ENCODE measurements at places on chromosomes 11 and 22.
A peak's percentile ranks its signal among the peaks of the same experiment; 100 is the strongest.

GRCh38 chr22:43553451-43554258 is 141.8 kb downstream of the MPPED1 start:
- no peak for DNase-seq

DNA sequence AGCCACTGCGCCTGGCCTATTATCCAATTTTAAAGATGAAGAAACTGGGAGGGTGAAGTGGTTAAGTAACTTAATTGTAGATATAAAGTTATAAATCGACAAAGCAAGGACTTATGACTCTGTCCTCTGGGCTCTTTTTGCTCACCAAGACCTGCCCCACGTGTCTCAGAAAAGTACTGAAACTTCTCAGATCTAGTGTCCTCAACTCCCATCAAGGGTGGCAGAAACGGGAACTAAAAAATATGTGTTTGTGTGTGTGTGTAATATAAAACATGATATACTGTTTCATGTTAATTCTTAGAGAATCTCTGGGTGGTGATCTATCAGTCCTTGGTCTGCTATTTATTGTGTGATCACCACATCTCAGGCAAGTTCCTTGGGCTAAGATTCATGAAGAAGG is 104.9 kb downstream of the GAB2 start:
- DNase-seq = peak; percentile 36

- no peak for DNase-seq
Measured at GRCh38 chr11:37422511-37422910, 824.5 kb upstream of the RAG2 start.

- DNase-seq = no peak
Measured at GRCh38 chr11:93324500-93324899, 6.0 kb upstream of the DEUP1 start.

DNA sequence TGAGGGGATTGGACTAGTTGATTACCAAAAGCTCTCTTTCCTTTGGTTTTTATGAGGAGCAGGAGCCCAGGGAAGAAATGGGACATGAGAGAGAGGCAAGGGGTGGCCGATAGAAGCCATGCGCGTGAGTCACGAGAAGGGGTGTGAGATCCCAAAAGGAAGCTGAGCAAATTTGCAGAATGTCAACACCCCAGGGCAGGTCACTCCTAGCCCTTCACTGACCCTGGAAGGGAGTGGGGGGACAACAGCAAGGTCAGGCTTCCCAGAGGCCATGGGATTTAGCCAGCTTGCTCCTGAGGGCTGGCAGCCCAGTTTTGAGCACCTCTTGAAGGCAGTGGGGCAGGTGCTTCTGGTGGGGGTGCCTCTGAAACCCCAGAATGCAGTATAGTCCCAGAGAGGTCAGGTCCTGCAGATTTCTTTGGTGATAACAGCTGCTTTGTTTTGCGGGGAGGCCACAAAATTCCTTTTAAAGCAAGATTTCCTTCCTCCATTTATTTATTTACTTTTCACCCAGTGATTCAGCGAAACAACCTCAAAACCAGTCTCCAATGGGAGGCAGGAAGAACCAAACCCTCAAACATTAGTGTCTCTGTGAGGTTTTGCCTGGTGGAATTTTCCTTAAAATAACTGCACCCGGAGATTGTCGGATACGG is 40.1 kb upstream of the TIMP3 start:
- no peak for DNase-seq

DNA sequence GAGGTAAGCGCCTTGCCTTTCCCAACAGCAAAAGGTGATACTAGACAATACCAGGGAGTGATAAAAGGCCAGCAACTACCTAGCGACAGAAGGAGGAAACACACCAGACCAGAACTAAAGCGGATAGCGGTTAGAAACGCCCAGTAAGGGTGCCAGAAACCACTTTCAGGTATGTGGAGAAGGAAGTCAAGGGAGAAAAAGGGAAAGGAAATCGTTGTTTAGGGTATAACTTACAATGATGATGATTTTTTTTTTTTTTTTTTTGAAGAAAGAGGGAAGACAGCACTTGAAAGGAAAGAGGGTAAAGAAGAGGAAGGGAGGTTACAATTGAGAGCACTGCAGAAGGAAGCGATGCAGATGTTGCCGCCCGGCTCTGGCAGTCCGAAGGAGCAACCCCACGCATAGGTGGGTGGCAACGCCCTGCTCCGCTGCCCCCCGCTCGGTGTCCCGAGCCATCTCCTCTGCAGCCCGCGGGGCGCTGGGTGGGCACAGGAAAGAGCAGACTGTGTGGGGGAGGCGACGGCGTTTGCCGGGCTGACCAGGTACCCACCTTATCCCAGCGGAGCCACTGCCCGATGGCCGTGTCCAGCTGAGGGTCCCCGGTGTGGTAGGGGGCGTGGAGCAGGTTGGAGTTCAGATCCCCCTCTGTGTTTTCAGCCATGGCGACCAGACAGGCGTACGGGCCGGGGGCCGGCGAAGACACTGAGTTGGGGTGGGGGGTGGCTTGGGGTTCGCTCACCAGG is 561 bp downstream of the PGM2L1 start:
- peak; percentile 46 for DNase-seq

GRCh38 chr11:95788921-95789505 is 569 bp downstream of the FAM76B start:
- peak; percentile 38 for DNase-seq

GRCh38 chr22:22569218-22569617 is 10.2 kb upstream of the PRAME start:
- no peak for DNase-seq

DNA sequence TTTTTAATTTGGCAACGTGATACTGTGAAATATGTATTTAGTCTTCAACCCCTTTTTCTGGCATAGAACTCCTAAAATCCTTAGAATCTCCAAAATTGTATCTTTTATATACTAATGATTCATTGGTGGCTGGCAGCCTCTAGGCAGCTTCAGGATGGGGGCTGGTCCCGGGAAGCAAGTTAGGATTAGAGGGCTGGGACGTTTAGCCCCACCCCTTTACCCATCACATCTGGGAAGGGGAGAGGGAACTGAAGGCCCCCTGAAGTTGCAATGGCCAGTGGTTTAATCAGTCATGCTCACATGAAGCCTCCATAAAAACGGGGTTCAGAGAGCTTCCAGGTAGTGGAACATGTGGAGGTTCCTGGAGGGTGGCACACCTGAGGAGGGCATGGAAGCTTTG is 7.1 kb downstream of the IL17RA start:
- DNase-seq = no peak

GRCh38 chr11:64759131-64759721 is 548 bp downstream of the PYGM start:
- DNase-seq = no peak

GRCh38 chr11:9138612-9139579 is 47.5 kb upstream of the SCUBE2 start:
- no peak for DNase-seq

- DNase-seq = no peak
Measured at GRCh38 chr22:47580121-47580520, 817.7 kb downstream of the TBC1D22A start.

DNA sequence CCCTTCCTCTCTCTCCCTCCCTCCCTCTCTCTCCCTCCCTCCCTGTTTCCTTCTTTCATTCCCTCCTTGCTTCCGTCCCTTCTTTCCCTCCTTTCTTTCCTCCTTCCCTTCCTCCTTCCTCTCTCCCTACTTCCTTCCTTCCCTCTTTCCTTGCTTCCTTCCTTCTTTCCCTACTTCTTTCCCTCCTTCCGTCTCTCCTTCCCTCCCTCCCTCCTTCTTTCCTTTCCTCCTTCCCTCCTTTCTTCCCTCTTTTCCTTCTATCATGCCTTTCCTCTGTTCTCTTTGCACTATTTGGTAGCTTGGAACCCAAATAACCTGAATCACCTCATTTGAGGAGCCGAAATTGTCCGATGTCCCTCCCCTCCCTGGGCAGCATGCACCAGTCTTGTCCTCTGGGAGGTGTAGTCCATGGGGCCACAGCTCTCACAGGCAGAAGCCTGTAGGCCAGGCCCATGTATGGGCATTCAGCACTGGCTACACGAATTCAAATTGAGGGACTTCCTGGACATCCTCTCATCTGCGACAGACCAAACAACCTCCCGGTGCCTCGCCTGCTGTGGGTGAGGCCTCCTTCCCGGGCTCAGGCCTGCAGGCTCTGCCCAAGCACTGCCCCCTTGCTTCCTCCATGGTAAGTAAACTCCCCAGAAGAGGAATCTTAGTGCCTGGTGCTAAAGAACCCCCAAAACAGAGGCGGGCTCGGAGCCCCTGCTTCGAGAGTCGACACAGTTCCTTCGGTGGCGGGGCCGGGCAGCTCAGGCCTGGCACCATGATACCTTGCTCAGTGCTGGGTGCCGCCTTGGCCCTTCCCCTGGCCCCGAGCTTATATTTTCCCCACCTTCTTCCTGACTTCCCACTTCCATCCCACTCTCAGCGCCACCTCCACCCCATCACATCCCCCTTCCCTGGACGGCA is 454.1 kb upstream of the CADM1 start:
- DNase-seq = no peak

GRCh38 chr11:123144707-123145106 is 50.3 kb downstream of the CLMP start:
- DNase-seq = no peak

GRCh38 chr22:45058622-45058912 is 48.8 kb upstream of the PHF21B start:
- no peak for DNase-seq

- no peak for DNase-seq
Measured at GRCh38 chr22:37288521-37288920, 6.2 kb downstream of the CYTH4 start.

DNA sequence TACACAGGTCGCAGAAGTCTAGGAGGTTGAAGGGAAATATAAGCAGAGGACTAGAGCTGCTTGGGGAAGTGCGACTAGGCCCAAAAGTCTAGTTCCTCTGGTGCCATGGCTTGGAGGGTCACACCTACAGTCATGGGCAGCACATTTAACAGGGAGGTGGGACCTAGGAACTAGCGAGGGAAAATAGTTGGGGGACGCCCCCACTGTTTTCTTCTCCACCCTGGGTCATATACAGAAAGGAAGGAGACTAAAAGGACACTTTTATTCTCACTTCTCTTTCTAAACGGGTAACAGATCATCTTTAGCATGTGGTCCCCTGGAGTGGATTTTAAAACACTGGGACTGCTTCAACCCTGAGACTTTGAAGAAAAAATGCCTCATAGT is 16.6 kb downstream of the APIP start:
- DNase-seq = no peak

GRCh38 chr11:121839781-121840180 is 276.2 kb downstream of the BLID start:
- no peak for DNase-seq

DNA sequence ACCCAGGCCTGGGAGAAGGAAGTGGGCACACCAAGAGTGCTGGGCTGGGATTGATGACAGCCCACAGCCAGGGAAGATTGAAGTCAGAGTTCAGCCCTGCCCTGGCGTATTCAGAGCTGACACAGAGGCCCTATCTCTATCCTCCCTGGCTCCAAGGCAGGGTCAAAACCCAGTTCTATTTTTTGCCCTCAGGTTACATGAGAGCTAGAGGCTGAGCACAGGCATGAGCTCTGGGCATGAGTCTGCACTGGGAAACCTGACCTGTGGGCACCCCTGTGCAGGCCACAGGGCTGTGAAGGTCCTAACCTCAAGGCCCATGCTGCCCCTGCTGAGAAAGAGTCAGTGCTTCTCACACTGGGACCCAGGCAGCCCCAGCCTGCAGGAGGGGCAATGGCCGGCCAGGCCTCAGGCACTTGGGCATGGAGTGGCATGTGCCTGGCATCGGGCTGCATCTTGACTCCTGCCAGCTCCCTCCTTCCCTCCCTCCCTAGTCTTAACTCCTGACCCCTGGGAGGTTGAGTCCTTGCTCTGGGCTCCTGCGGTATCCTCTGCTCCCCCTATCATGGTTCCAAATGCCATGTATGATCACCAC is 5.4 kb downstream of the SLC35E4 start:
- DNase-seq = no peak

DNA sequence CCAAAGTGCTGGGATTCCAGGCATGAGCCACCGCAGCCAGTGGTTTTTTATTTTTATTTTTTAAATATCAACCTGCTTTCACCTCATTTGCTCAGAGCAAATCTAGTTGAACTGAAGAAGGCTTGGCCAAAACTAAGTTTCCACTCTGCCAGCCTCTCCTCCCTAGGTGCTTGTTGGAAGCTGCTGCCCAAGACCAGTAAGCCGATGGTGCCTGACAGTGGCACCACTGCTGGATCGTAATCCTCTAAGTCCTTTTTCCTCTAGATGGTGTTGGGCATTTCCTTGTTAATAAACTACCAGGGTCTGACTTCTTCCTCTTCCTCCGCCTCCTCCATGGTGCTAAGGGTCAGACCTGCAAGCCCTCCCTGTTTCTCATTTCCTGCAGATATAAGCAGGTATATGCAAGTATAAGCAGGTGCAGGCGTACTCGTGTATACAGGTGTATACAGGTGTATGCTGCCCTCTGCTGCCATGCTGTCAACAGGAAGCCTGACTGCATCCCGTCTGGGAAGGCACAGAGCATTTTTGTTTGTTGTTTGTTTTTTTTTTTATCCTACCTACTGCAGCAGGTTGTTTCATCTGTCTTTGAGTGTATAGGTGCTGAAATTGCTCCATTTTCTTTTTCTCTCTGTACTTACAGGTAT is 1.6 kb downstream of the NADSYN1 start:
- no peak for DNase-seq

DNA sequence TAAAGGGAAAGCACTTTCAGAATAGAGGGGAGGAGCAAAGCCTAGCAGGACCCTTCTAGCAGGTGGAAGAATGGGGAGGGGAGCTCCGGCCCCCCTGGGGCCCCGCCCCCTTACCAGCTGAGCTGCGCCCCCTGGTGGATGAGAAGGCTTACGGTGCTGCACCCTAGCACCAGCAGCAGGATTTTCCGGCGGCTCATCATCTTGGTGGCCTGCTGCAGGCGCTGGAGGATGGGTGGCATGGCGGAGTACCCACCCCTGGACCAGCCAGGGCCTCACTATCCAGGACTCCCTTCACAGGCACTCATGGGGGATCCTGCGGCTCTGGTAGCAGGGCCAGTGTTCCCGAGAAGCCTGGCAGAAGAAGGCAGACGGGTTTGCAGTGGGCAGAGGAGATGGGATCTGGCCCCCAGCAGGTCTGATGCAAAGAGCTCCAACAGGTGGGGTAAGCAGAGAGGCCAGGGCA is 3.8 kb downstream of the GAL3ST3 start:
- peak; percentile 56 for DNase-seq

DNA sequence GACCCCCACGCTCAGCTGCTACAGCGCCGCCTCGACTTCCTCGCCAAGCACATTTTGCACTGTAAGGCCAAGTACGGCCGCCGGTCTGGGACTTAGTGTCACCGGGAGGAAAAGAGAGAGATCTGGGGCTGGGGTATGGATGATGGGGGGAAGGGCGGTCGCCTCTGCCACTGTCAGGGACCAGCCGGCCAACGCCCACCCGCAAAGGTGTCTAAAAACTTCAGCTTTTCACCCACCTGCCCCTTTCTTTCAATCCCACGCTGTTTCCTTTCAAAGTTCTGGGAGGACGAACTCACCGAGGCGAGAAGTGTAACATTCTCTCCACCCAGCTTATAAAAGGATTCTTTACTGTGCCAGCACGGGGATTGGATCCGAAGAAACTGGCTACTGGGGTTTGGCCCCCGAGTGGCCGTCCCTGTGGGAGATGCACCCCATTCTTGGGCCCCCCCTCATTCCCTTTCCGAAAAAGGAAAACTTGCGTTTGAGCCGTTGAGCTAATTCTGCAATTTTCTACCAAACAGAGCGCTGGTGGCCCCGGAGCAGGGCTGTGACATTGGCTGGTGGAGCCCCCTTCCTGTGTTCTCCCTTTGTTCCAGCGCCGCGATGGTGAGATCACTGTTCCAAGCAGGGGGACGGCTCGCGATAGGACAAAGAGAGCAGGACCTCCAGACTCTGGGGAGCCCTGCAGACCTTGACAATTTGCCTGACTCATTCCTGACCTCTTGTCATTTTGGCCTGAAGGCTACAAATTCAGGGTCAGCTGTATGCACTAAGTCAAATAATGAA is 1.8 kb downstream of the FJX1 start:
- DNase-seq = no peak

Measured in HL-60 (cell line).